ENCODE measurements at places on chromosomes 4 and X.

DNA sequence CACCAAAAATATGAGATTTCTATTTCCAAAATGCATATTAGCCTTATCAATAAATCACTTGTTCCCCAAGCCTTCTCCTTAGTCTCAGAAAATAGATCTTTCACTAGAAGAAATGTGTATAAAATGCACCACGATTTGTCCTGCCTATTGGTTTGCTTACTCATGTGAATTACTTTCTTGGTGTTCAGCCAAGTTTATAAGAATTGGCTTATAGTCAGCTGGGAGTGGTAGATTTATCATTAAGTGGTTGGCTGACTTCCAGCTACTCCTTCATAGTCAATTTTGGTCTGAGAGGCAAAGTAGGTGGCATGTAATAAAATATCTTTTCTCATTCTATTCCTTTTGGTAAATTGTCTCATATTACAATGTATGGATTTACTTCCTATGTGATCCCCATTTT lies 1.3 kb downstream of the SULT1E1 start:
- DNase-seq, result no peak

DNA sequence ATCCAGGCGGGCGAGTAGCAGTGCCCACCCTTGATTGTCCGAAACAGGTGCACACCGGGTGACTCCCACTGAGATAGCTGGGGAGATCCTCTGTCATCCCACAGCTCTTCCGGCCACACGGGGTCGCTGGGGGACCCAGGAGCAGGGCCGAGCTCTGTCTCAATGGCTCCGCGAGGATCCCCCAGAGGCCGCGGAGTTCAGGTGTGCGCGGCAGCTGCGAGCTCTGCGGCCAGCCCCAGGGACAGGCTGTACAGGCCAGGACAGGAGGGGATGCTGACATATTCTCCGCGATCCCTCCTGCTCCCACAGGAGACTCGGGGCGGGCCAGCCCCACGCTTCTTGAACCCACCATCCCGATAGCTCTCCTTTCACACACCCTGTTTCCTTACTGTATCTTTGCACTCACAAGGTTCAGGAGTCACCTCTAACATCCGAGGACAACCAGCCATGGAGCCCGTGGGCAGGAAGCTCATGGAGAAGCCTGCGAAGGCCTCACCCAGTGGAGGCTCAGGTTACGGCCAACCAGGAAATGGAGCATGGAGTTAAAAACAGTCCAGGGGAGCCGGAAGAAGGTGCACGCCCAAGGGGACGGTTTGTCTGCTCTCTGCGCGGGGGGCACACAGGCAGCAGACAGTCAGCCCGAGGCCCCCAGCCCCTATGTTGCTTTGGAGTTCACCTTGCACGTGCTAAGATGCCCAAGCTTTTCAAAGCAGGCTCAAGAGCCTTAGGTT lies 77.9 kb upstream of the AMELX start:
- DNase-seq, result no peak

GRCh38 chr4:118927974-118928373 lies 39.3 kb downstream of the SYNPO2 start:
- no peak for DNase-seq

GRCh38 chrX:39519030-39519488 lies 578.7 kb downstream of the BCOR start:
- DNase-seq, result no peak

DNA sequence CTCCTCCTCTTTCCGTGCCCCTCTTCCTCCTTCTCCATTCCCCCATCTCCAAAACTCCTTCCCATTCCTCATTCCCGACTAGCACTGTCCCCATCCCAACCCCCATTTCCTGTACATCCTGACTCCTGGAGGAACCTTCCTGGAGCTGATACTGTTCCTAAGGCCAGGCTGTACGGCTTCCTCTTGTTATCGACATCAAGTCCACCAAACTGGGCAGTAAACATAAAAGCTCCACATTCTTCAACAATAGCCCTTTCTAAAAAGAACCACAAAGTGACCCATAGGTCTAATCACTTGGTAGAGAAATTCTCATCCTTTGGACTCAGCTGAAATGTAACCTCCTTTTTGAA lies 22.9 kb downstream of the AWAT2 start:
- DNase-seq, result no peak

- DNase-seq, result no peak
Observed at GRCh38 chrX:72304877-72305276, 837 bp downstream of the CITED1 start.

DNA sequence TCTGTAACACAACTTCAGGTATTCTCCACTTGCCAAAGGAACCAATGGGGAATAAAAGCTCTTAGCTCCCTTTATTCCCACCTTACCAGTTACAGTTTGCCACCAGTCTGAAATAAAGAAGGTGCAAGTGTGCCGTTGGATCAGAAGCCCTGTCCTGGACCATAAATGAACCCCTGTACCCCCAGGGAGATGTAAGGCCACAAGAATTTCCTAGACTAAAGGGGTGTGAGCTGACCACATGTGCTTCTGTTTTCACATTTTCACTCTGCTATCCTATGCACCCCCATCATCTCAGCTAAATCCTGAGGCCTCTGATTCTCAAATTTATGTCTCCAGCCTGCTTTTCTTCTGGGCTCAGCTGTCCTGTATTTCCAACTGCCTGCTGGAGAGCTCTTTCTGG lies 221.2 kb downstream of the SPRY1 start:
- no peak for DNase-seq

DNA sequence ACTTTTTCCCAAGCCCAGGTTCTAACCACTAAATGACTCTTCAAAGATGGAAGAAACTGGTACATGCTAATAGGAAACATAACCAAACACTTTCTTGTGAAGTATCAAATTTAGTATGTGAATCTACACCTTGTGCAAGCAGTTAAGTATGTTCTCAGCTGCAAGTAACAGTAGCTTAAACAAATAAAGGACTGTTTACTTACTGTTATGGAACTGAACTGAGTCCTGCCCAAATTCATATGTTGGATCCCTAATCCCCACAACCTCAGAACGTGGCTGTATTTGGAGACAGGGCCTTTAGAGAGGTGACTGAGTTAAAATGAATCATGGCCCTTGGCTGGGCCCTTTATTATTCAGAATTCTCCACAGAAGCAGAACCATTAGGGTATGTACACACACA lies 178.7 kb downstream of the KDR start:
- DNase-seq, result no peak

Data from trophoblast cell (in vitro differentiated cells and primary cell).